NCI-H1092 treated with DMSO at 0.1 percent for 48 hours (cell line): ENCODE measurements at places on chromosomes 16 and 17.
A peak's percentile ranks its signal among the peaks of the same experiment; 100 is the strongest.

DNA sequence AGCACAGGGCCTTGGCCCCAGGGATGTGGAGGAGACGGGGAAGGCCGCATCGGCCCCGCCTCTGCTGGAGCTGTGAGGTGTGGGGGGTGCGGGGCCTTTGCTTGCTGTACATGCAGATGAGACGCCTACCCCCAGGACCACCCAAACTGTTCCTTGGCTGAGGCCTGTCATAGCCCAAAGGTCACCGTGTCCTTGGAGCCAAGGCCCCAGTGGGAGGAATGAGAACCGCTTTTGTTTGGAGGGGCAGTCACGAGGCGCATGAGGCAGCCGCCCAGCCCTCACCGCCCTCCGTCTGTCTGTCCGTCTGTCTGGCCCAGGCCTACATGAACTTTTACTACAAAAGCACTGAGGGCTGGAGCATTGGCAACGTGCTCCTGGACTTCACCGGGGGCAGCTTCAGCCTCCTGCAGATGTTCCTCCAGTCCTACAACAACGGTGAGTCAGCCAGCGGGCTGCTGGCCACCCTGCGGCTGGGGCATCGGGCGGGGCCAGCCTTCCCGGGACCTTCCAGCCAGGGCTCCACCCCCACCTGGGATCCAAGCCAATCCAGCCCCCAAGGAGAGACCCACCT is 8.8 kb downstream of the TAX1BP3 start:
- DNase-seq: no peak

DNA sequence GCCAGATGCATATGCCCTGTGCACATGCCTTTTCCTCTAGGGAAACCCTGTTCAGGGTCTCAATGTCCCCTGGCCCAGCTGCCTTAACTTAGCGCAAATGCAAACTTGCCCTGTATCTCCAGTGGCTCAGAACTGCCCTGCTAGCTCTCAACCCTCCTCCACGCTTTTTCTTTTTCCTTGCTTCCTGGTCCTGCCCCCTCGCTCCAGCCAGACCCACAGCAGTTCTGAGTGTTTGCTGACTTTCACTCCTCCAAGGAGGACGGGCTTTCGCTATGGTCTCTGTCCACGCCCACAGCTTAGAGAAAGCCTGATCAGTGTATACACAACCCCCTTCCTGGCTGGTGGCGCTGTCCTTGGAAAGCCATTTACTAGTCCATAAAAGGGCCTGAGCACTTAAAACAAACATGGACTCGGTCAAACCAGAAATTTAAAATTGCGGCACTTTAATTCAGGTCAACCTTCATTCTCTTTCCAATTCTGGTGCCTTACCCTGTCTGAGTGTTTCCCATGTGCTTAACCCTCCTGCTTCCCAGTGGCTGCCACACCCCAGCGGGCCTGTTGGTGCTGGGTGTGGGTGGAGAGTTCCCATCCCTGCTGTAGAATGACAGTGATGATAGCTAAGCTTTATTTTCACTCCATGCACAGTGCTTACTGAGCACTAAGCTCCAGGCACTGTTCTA is 15.6 kb upstream of the TMEM98 start:
- DNase-seq: peak; percentile 5

DNA sequence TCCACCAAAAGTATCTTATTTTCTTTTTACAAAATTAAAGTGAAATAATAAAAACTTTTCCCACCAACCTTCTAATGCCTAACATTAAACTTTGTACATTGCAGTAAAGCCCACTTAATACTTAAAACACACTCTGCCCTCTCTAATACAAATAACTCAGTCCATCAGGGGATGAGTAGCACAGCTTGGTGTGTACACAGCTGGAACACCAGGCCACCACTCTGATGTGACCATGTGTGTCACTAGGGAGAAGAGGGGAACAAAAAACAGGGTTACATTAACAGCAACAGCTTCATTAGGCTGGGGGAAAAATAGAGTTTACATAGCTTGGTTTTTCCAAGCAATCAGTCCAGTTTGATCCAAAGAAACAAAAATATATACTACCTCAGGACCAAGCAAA is 295.0 kb downstream of the CEP112 start:
- peak; percentile 74 for DNase-seq

DNA sequence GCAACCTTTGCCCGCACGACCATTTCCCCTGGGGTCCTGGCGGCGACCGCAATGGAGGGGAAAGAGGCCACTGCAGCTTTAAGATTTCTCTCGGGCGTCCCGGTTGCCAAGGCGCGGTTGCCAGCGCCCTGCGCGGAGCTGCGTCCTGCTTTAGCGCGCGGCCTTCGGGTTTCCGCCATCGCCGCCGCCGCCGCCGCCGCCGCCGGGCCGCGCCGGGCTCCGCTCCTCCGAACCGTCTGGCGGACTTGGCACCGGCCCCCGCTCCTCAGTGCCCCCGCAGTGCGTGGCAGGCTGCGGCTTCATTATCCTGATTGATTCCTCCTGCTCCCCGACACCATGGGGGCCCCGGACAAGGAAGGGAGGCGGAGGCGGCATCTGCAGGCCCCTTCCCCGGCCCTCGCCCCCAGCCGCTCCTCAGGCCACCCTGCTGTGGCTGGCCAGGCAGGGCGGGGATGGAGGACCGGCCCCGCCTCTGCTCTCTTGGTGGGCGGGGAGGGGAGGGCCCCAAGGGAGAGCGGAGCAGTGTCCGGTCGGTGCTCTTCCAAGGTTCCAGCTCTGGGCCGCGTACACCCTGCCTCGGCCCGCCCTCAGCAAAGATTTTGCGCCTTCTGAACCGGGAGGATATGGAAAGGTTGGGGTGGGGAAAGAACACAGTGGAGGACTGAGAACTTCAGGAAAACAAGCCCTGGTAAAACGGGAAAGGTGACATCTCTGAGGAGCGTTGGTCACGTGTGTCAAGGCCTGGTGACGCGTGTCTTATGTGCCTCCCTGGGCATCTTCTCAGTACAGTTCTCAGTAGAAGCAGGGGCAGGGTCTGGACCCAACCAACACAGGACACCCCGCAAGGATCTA is 34.0 kb downstream of the NEUROD2 start:
- DNase-seq: peak; percentile 51

GRCh38 chr16:84369105-84369504 is 767 bp downstream of the ATP2C2 start:
- DNase-seq: no peak
